ENCODE measurements at places on chromosomes 1 and 21.

GRCh38 chr1:26350701-26351589, 3.0 kb downstream of the CRYBG2 start:
- DNase-seq = no peak

DNA sequence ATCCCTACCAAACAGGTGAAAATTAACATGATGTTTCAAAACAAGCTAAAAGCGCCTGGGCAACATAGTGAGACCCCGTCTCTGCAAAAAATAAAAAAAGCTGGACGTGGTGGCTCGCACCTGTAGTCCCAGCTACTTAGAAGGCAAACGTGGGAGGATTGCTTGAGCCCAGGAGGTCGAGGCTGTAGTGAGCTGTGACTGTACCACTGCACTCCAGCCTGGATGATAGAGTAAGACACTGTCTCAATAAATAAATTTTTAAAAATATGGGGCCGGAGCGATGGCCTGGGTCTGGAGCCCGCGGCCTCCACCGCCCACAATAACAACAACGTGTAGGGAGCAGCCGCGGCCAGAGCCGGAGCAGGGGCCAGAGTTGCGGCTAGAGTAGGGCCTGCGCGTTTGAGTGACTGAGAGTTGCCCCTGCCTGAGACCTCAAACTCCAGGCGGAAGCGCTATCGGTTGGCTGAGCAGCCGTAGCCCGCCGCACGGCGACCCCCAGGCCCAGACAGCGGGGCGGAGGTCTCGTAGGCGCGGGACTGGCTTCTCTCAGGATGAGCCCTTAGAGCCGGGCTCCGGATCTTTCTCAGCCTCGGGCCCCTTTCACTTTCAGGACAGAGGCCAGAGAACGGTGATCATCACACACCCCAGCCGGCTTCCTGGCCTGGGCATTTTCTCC, 41.4 kb downstream of the ZMYM1 start:
- DNase-seq = no peak

DNA sequence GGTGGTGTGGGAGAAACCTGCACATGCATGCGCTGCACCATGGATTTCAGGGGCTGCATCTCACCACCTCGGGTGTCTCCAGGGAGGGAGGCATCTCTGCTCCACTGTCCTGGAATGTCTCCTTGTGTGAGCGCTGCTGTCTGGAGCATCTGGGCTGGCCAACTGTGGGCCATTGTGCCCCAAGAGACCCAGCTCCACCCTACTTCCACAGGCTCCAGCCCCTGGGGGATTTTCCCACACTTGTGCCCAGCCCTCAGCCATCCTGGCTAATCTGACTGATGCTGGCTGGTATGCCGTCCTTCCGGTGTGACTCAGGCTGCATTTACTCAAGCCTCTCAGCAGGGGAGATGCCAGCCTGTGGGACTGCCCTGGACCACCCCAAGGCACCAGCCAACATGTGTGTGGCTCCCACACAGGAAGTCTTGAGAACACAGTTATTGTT, 62.0 kb downstream of the TRIM11 start:
- no peak for DNase-seq

DNA sequence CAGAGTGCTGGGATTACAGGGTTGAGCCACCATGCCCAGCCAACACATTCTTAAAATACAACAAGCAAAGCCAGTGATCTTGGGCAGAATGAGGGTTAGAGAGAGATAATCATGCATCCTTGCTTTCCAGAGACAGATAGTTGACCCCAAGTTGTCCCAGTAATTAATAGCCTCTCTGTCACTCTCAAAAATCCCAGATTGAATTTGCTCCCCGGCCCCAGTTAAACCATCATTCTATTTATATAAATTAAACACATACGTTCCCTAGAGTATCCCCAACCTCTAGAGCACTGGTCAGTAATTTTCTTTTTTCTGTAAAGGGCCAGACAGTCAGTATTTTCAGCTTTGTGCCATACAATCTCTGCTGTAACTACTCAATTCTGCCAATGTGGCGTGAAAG, 16.4 kb upstream of the TARDBP start:
- DNase-seq = no peak

- DNase-seq = no peak
Observed at GRCh38 chr1:242870966-242871365, 346.5 kb upstream of the PLD5 start.

All from stimulated activated CD8-positive, alpha-beta memory T cell treated with anti-CD3 and anti-CD28 coated beads, Interleukin-4, amount 100 ng/mL, for 4 hours (primary cell).